ENCODE measurements at places on chromosomes 2 and 18.

- DNase-seq, result no peak
Observed at GRCh38 chr18:240175-240574, 27.7 kb downstream of the THOC1 start.

GRCh38 chr2:231683292-231684235 is 24.8 kb upstream of the PTMA start:
- DNase-seq, result no peak

GRCh38 chr2:32008805-32009515 is 1.8 kb downstream of the MEMO1 start:
- DNase-seq, result no peak

- no peak for DNase-seq
Observed at GRCh38 chr2:142987044-142987443, 109.6 kb downstream of the KYNU start.

GRCh38 chr18:43757273-43757672 is 480.0 kb upstream of the SYT4 start:
- no peak for DNase-seq

DNA sequence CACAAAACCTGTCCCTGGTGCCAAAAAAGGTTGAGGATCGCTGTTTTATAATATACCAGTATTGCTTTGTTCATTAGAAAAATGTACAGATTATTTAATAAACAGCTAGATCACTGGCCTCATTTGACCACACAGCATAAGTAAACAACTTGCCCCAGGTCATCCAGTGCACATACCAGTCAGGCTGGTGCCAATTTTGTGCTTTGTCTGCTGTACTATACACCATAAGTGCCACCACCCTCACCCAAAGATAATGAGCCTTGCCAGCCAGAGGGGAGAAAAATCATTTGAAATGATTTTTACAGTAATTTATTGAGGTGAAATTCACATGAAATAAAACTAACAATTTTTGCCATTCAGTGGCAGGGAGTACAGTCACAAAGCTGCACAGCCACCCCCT is 202.2 kb upstream of the TWIST2 start:
- no peak for DNase-seq

GRCh38 chr2:237293978-237294377 is 120.0 kb downstream of the COL6A3 start:
- DNase-seq, result no peak

DNA sequence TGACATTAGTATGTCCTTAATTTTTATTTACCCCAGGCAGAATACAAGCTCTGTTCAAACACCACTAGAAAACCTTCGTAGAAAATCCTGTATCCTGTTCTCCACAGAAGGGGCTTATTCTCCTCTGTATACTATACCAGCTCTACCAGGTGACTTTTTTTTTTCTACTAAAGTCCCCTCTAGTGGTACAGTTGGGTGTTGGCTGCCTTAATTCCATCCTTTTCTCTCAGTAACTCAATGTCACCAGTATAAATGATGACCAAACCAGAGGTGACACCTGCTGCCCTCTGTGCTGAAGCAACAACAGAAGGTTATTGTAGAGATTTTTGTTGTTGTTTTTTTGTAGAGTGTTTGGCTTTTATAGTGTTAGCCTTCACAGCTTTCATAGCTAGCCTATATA is 1322.0 kb downstream of the LRP1B start:
- DNase-seq, result no peak

DNA sequence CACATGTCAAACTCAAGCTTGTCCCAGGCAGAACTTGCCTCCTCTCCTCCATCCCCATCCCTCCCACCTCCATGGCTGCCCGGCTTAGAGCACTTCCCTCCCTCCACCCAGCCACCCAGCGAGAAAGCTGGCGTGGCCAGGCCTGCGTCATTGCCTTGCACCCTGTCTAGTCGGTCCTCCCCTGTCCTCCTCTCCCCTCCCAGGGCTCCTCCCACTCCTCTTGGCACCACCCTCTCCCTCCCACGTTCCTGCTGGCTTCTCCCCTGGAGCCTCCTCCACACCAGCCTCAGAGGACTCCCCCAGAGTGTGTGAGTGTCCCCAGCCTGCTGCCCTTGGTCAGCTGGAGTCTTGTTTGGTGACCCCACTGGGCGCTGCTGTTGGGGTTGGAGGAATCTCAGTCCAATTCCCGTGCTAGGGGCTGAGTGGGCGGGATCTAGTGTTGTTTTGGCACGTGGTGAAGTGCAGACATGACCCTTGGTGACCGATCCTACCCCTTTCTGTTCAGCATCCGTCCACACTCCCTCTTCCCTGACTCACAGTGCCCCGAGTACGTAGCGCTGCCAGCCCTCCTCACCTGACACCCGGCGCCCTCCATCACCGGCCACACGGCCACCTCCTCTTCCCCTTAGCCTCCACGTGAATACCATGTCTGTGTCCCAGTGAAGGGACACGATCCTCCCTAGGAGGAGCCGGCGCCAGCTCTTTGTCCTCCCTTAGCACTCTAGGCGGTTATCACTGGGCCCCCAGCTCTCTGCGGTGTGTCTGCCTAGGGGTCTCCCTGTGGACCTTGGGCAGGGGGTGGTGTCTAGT is 41.4 kb downstream of the ATP6V1C2 start:
- DNase-seq, result no peak

- DNase-seq, result no peak
Observed at GRCh38 chr2:180048251-180048650, 41.2 kb upstream of the CWC22 start.

DNA sequence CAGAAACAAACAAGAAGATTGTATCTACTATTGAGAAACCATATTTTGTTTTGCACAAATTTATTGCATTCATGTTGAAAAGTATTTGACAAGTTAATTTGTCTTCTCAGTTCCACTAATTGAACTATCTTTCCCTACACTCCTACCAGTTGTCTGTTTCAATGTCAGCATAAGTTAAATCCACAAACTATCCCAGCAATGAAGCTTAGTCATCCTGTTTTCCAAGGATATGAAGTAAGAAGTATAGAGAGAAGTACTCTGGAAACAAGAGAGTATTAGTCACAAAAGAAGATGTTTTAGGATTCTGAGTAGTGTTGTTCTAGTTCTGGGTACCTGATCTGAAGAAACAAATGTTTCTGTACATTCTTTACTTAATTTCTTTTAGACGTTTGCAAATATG is 261.6 kb upstream of the ZNF804A start:
- no peak for DNase-seq

GRCh38 chr2:144151405-144151804 is 368.5 kb downstream of the ZEB2 start:
- DNase-seq, result no peak

DNA sequence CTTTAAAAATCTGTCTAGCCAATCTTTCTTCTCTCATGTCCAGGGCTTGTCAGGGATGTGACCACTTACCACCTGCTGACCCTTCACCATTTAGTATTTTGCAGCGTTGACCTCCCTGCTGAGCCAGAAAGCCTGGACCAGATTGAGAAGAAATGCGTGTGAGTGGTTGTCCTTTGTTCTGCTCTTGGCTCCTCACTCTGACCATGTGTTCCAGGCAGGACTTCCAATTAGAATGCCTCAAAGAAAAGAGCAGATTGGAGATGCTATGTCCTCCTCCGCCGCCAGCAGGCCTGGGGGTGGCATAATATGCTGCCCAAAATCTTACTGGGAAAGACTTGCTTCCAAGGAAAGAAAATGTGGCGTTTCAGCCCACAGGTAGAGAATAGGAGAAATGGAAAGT is 894.1 kb downstream of the SLC4A3 start:
- no peak for DNase-seq

DNA sequence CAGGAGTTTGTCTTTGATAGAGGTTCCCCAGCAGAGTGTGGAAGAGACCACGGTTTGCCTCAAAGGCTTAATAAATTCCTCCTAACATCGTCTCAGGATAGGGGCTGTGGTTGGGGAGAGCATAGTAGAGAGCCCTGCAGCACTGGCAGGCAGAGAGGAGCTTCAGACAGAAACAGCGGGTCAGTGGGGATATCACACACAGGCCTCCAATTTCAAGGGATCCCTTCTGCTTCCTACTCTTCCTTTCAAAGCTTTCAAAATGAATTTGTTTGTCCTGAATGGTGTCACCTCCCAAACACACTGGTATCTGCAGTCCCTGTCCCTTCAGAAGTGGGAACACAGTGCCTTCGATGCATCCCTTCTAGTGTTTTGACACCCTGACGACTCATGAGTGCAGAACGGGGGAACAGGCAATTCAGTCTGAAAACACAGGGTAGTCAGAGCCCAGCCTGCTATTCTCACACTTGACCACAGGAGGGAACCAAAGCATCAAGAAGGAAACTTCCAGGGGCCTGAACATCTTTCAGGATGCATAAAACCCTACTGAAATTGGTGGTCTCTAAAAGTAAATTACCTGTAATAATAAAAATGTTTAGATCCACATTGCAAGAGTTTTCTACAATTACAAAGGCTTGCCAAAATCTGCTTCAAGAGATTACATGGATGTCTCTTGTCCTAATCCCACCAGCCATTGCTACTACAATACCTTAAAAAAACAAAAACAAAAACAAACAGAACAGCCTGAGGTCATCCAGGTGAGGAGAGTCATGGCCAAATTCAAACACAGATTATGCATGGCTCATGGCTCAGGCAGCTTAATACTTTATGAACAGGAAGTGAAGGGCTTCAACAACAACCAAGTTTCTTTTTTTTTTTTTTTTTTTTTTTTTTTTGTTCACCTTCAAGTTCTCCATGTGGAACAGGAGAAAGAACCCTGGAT is 49.8 kb downstream of the SLC14A2 start:
- DNase-seq, result peak; percentile 17

DNA sequence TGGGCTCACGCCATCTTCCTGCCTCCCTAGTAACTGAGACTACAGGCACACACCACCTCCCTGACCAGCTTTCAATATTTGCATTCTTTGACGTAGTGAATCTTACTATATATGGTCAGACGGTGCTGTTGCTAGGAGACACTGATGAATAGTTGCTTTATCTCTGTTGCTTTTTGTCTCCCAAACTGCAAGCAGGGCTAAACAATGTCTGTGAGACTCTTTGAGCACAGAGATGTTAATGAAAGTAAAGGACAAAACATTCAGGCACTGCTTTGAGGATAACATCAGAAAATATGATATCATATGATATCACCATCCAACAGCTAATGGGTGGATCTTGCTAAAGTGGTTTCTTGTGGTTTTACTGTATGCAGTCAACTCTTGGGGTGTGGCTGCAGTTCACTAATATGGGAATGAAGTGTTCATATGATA is 43.0 kb downstream of the EMILIN2 start:
- DNase-seq, result no peak

- DNase-seq, result no peak
Observed at GRCh38 chr2:20175931-20176330, 49.0 kb downstream of the SDC1 start.

DNA sequence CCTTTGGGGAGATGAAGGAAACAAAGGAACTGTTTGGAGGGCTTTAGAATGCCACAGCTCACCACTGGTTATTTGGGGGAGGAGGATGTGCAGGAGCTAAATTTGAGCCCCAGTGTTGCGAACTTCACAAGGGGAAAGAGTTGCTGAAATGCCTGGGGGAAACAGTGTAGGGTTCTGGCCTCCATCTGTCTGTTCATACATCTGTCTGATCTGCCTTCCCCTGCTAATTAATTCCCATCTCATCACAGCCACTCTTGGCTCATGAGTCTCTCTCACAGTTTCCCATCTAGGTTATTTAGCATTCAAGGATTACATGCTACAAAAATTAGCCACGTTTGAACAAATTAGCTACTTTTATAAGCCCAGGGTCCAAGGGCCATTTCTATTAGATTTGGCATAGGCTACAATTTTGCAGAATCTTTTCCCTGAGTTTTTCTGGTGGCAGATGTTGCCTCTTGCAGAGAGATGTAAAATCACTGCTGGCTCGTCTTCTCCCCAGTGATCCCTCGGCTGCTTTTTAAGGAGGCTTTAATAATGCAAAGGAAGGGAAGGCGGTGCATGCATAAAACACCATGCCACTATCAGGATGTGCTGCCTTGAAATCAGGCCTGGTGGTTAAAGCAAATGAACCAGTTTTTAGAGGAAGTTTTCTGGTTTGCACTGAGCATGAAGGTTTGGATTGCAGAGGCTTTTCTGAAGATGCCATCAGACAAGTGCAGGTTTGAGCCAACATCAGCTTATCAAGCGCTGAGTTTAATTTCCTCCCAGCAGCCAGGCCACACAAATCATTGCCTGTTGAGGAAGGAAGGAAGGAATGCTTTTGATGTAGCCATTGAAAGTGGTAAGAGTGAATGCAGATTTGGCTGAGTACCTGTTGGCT is 35.0 kb downstream of the ADD2 start:
- no peak for DNase-seq

GRCh38 chr2:238569507-238570195 is 142.9 kb downstream of the ASB1 start:
- DNase-seq, result no peak

- no peak for DNase-seq
Observed at GRCh38 chr2:109290887-109291643, 162.1 kb downstream of the SH3RF3 start.

DNA sequence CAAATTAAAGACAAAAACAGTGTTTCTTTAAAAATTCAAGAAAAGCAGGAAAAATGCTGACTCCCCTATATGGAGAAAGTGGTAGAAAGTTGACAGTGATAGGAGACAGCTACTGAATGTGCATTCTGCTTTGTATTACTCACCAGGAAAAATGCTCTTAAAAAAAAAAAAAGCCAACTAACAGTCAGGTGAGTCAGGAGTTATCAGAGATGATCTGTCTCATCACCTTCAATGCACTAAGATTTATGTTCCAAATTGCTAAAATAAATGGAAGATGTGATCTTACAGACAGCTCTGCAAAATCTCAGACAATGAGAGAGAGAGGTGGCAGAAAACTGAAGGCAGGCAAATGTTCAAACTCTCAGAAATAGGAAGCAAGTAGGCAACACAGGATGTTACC is 47.6 kb upstream of the ZNF521 start:
- no peak for DNase-seq

- no peak for DNase-seq
Observed at GRCh38 chr2:17800219-17800618, 16.0 kb upstream of the MSGN1 start.

DNA sequence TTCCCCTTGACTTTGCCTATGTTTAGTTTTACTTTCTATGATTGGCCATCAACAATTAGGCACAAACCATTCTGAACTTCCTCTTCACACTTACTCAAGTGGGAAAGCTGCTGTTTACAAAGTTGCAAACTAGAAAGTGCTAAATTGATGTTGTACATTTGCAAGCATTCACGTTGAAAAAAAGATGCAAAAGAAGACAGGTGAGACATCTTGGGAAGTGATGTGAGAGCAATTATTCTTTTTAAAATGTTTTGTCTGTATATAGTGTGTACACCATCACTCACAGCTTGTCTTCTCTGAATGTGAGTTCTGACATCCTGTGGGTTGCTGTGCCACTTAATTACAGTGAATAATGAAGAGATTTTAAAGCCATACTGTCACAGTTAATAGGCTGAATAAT is 874.1 kb upstream of the LRATD1 start:
- DNase-seq, result no peak

Measured in NCI-H1048 (cell line).